ENCODE measurements at places on chromosomes 12 and 14.

GRCh38 chr12:124422142-124422569 is 127.3 kb downstream of the RFLNA start:
- DNase-seq: no peak

GRCh38 chr12:46100551-46101484 is 110.4 kb upstream of the SCAF11 start:
- no peak for DNase-seq

GRCh38 chr12:94948232-94948810 is 55.2 kb downstream of the NDUFA12 start:
- DNase-seq: no peak

DNA sequence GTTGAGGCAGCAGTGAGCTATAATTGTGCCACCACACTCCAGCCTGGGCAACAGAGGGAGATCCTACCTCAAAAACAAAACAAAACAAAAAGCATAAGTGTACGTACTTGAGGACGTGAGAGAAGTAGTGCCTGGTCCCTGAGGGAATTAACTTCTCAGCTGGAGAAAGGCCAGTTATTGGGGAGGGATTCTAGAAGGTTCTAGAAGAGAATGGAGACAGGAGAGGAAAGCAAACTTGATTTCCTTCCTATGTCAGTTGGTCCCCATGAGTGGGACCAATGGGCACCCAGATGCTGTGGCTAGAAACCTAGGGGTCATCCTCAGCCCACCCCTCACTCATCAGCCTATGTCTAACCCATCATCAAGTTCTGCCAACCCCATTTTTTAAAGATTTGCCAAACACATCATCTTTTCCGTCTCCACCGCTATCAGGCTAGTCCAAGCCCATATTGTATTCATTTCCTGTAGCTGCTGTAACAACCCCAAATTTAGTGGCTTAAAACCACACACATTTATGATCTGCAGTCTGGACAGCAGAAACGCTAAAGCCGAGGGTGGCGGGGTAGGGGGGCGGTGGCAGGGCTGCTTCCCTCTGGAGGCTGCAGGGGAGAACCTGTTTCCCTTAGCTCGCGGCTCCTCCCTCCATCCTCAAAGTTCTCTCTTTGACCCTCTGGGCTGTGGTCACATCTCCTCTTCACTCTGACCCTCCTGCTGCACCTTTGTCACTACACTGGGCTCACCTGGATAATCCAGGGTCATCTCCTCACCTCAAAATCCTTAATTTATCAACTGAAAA is 7.2 kb upstream of the RBM19 start:
- DNase-seq: no peak

DNA sequence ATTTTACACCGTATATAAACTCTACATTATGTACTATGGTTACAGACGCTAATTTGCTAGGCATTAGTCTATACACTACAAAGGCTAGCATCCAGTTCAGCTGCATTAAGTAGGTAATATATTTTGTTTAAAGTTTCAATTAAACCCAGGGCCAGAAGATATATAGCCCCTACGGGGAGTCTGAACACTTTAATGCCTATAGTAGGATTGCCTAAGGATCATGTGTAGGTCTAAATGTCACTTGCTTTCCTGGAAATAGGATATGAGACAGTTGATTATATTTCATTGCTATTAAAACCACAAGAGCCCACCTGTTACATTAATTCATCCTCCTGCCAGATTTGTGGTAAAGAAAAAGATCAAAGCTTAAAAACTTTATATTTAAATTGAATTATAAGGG is 286.9 kb downstream of the TMTC2 start:
- DNase-seq: no peak

DNA sequence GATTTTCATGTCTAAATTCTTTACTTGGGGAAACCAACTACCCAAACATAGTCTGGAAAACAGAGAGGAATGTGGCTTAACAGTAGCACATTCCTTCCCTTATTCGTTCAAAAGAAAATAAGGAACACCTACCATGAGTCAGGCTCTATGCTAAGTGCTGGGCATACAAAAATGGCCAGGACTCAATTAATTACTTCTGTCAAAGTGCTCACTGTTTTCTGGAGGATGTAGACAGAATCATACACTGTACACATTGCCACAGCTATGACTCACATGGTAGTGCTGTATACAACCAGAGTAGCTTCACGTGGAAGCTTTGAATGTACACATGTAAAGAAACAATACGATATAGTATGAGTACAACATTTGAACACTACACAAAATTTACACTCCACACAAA is 50.1 kb downstream of the SLC25A21 start:
- DNase-seq: no peak

- no peak for DNase-seq
Observed at GRCh38 chr12:58323676-58324075, 382.3 kb downstream of the ATP23 start.

DNA sequence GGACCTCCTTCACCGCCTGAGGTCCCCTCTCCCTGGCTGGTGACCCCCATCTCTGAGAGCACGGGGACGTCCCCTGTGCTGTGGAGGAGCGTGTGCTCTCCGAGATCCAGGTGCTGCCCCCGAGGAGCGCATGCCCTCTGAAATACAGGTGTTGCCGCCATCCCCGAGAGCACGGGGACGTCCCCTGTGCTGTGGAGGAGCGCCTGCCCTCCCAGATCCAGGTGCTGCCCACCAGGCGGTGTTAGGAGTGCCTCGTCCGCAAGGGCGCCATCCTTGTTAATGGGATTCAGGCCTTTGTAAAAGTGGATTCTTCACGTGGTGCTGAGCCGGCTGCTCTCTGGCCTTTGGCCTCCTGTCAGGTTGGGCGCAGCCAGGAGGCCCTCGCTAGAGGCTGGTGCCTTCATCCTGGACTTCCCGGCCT is 10.1 kb downstream of the NOC4L start:
- no peak for DNase-seq

- no peak for DNase-seq
Observed at GRCh38 chr12:31412292-31412801, 86.4 kb upstream of the SINHCAF start.

DNA sequence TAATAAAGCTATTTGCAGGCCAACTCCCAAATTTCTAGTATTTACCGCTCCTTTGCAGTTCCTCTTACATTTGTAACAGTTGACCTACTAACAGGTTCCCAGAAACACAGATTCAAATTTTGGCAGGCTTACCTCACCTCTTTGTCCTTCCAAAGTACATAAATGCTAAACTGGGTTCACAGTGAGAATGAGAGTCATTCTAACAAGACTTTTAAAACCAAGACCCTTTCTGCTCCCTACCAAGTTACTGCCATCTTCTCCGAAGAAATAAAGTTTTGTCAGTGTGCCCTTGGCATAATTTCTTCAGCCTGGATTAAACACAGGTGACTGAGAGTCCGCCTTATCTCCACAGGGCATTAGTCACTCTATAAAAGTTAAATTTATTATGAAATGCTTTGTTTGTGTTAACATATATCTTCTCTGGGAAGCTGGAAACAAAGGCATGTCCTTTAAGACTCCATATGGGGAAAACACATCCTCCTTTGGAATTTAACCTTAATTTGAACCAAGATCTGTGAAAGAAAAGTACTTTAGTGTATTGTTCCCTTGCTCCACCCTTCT is 28.2 kb downstream of the FOXA1 start:
- no peak for DNase-seq

GRCh38 chr14:75339059-75339458 is 60.4 kb downstream of the FOS start:
- DNase-seq: no peak

GRCh38 chr12:45584336-45584735 is 145.2 kb upstream of the ARID2 start:
- no peak for DNase-seq

DNA sequence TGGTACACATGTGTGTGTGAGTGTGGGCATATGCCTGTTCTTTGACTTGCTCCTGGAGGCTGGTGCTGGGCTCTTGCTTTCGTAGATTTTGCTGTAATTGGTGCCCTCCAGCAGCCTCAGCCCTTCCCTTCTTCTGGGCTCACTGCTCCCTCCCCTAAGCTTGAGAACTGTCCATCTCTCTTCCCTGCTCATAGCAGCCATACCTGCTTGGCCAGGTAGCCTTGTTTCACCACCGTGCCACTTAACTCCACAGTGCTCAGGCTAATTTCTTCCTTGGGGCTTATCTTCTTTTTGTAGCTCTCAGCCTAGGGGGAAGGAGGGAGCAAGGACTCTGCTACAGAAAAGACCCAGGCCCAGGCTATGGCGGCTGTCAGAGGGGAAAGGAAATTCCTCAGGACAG is 19.8 kb downstream of the PLEK2 start:
- no peak for DNase-seq

DNA sequence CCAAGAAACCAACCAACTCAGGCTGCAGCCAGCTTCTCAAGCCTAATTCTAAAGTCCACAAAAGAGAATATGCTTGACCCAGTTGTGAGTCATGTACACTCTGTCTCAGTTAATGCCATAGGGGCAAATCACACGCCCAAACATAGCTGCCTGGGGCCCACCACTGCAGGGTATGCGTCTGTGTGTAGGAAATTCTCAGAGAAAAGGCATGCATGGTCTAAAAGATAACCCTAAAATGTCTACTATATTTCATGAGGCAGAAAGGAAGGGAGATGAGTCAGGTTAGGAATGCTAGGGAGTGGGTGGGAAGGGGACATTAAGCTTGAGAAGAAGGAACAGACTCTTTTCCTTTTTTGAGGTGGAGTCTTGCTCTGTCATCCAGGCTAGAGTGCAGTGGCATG is 22.3 kb upstream of the SPTLC2 start:
- no peak for DNase-seq

GRCh38 chr14:72476657-72477499 is 417.0 kb downstream of the DPF3 start:
- DNase-seq: peak; percentile 48

DNA sequence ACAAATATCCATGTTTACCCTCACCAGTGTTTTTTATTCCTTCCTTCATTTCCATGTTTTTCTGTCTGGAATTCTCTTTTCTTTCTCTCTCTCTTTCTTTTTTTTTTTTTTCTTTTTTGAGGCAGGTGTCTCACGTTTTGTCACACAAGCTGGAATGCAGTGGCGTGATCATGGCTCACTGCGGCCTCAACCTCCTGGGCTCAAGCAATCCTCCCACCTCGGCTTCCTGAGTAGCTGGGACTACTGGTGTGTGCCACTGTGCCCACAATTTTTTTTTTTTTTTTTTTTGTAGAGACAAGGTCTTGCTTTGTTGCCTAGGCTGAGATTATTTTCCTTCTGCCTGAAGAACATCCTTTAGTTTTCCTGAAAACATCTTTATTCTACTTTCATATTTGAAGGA is 15.0 kb upstream of the AMIGO2 start:
- DNase-seq: no peak

- peak; percentile 43 for DNase-seq
Observed at GRCh38 chr12:54412786-54413185, 6.3 kb downstream of the ITGA5 start.

- no peak for DNase-seq
Observed at GRCh38 chr12:6376079-6376869, 911 bp upstream of the SCNN1A start.

DNA sequence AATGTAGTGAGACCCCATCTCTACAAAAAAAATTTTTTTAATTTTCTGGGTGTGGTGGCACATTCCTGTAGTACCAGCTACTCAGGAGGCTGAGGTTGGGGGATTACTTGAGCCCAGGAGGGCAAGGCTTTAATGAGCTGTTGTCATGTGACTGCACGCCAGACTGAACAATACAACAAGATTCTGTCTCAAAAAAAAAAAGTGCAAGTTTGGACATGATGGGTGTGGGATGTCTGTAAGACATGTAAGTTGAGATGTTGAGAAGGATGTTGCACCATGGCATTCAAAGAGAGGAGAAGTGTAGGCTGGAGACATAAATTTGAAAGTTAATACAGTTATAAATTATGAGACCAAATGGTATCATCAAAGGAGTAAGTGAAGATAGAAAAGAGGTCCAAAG is 23.5 kb downstream of the YEATS4 start:
- no peak for DNase-seq

DNA sequence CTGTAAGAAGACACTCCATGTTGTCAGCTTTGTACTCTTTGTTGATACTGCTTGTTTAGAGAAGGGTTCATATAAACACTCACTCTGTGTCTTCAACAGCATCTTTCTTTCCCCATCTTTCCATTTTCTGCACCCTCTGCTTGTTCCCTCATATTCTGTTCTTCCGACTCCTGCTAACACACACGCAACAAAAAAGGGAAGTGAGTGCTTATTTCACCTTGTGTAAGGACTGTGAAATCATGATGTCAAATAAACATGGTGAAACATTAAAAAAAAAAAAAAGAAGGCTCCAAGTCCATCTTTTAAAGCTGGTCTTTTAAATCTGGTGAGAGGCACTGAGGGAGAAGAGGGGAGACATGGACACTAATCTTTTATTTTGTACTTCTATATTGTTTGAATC is 145.4 kb downstream of the RPAP3 start:
- DNase-seq: no peak

GRCh38 chr12:78403136-78403535 is 461.4 kb upstream of the SYT1 start:
- DNase-seq: no peak

- no peak for DNase-seq
Observed at GRCh38 chr12:49970658-49971057, 2.1 kb upstream of the AQP6 start.

DNA sequence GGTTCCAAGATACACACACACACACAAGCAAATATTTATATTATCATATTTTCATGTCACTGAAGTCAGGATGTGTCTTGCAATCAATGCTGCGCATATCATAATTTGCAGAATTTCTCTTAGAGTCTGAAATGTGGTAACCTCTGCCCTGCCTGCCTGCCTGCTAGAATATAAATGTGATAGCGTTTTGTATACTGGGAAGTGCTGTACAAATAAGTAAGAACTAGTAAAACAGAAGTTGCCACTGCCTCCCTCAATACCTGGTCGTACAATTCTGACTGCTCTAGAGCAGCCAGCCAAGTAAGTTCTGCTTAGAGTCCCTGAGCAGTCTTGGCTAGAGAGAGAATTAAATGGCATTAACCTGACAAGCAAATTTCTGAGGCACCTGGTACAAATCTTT is 83.9 kb upstream of the NTF3 start:
- no peak for DNase-seq

GRCh38 chr12:110004598-110004997 is 5.4 kb downstream of the ANKRD13A start:
- DNase-seq: no peak

DNA sequence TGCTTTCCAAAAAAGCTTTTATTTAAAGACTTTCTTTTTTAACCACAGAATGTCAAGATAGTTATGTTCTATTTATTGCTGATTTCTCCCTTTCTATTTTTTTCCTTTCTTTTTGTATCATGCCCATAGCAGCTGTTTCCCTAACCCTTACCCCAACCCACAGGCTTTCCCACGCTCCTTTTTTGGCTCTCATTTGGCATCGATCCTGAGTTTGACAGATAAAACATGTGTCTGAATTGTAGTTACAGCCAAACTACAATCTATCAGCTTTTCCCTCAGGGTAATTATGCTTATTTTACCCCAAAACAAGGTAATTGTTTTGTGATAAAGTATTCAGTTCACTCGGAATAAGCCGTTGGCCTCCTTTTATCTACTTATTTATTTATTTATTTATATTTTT is 46.7 kb downstream of the PDE3A start:
- DNase-seq: no peak

- no peak for DNase-seq
Observed at GRCh38 chr12:107649661-107650061, 35.9 kb upstream of the PWP1 start.

Measured in CD4-positive, alpha-beta T cell treated with Interleukin-12 subunit alpha and Interleukin-12 subunit beta, for 1 hour (primary cell).